ENCODE measurements at places on chromosomes 5 and 9.
A peak's percentile ranks its signal among the peaks of the same experiment; 100 is the strongest.

- DNase-seq: no peak
These were observed 317.3 kb upstream of the PTPRD start for GRCh38 chr9:10930081-10930480.

GRCh38 chr5:10126900-10127299 lies 122.8 kb downstream of the ATPSCKMT start:
- DNase-seq: no peak

GRCh38 chr5:156328161-156328560 lies 1.2 kb downstream of the SGCD start:
- no peak for DNase-seq

DNA sequence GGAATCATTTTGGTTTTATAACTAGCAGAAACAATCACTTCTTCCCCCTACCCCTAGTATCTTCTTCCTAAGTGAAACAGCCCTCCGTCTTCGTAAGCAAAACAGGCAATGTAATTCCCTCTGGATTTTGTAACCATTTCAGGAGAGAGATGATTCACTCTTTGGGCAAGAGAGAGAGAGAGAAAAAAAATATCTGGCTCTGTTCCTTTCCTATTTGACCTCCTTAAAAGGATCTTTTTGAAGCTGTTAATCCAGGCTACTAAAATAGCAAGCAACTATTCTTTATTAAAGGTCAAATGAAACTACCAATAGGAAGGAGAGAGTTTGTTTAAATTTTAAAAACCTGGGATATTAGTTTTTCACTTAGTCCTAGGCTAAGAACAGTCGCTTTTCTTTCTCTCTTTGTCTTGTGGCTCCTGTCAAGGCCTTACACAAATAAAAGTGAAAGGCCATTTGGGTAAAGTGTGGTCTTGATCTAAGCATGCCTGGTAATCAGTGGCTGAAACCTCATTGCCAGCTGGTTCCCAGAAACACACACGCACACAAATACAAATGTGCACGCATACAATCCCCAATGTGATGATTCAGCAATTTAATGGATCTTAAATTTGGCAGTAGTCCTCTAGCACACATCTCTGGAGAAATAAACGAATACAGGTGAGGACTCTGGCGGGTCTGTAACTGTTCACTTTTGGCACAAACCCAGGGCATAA lies 70.2 kb downstream of the PRUNE2 start:
- DNase-seq: peak; percentile 61

DNA sequence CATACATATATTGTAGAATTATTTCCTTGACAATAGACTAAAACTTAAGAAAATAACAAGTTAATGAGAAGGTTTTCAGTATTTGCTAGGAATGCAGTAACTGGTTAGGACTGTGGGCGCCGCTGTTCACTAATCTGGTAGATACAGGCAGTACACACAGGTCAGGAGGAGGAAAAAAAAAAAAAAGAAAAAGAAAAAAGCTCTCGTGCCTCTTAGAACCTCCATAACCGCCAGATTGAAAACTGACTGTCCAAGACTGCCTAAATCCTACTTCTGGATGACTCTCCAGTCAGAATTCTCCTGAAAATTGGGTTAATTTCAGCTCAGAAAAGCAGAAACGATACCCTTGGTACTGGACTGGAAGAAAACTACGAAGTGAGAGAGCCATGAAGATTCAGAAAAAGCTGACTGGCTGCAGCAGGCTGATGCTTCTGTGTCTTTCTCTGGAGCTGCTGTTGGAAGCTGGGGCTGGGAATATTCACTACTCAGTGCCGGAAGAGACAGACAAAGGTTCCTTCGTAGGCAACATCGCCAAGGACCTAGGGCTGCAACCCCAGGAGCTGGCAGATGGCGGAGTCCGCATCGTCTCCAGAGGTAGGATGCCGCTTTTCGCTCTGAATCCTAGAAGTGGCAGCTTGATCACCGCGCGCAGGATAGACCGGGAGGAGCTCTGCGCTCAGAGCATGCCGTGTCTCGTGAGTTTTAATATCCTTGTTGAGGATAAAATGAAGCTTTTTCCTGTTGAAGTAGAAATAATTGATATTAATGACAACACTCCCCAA lies at the start of gene PCDHGA1:
TSS of gene PCDHGA1 (plus strand) at position 216 of the 782 bp plus-strand sequence.
- no peak for DNase-seq

- no peak for DNase-seq
These were observed 414.4 kb downstream of the BRINP1 start for GRCh38 chr9:118954857-118955256.

- DNase-seq: no peak
These were observed 523.5 kb upstream of the KLF4 start for GRCh38 chr9:108012886-108013665.

DNA sequence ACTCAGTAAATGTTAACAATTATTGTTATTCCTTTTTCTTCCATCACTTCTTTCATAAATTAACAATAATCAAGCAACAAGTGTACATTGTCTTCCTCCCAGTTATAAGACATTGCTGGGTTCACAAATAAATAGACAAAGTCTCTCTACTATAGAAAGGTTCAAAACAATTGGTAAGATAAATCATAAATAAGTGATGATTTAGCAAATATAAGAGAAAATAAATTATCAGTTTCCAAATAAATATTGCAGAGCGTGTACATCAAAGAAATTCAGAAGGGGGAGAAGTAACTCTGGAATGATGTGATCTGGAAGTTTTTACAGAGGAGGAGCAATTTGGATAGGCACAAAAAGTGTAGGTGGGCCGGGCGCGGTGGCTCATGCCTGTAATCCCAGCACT lies 114.2 kb downstream of the BASP1 start:
- no peak for DNase-seq

- no peak for DNase-seq
These were observed 54.8 kb upstream of the GPBP1 start for GRCh38 chr5:57119031-57119430.

DNA sequence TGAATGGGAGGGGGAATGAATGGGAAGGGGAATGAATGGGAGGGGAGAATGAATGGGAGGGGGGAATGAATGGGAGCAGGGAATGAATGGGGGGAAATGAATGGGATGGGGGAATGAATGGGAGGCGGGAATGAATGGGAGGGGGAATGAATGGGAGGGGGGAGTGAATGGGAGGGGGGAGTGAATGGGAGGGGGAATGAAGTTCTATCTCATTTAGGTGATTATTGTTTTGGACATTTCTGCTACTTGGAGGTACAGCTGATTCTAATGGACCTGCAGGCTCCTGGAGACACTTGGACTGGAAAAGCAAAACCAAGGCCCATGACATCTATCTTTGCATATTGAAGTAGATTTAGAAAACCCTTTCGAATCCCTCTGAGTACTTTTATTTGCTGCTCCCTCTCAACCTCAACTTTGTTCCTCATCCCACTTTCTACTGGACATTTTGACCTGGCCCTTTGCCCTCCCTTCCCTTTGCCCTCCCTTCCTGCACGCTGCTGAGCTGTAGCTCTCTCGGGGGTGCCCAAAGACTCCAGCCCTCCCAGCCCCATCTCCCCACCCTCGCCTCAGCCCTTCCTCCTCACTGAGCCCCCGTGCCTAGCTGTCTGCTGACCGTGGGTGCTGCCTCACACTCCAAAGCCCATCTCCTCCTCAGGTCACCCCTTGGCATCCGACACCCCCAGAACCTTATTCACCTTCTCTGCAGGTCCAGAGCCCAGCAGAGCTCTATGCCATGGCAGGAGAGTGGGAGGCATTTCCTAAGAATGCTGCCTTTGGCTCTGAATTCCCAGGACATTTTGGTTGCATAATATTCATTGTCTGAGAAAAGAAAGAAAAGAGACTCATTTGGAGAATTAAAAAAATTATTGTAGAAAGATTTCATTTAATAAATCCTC lies 19.9 kb upstream of the LPCAT1 start:
- DNase-seq: no peak

DNA sequence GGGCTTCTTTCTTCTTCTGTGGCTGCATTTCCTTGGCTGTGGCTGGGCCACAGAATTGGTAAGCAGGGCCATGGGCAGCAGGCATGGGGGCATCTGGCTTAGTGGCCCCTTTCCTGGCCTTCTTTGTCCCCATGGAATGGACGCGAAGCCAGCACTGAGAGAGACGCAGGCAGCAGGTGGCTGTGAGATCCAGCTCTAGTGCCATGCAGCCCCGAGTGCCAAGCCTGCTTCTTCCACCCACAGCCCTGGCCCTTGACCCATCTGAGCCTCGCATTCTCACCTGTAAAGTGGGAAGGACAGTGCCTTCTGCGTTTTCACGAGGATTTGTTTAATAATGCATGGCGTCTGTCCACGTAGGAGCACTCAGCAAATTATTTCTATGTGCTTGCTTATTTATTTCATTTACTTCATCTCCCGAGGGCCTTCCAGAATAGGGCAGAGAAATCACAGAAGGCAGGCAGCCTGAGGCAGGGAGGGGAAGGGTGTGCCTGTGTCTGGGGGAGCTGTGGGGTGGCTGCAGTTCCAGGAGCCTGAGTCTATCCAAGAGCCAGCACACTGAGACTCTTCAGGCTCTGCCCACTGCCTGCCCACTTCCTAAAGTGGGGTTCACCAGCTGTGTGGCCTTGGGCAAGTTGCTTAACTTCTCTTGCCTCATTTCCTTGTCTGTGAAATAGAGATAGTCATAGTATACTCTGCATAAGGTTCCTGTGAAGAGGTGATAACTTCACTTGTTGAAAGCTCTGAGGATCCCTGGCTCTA lies 55.2 kb downstream of the NTNG2 start:
- no peak for DNase-seq

- DNase-seq: no peak
These were observed 433.4 kb downstream of the TAF11L14 start for GRCh38 chr5:18067615-18068014.

DNA sequence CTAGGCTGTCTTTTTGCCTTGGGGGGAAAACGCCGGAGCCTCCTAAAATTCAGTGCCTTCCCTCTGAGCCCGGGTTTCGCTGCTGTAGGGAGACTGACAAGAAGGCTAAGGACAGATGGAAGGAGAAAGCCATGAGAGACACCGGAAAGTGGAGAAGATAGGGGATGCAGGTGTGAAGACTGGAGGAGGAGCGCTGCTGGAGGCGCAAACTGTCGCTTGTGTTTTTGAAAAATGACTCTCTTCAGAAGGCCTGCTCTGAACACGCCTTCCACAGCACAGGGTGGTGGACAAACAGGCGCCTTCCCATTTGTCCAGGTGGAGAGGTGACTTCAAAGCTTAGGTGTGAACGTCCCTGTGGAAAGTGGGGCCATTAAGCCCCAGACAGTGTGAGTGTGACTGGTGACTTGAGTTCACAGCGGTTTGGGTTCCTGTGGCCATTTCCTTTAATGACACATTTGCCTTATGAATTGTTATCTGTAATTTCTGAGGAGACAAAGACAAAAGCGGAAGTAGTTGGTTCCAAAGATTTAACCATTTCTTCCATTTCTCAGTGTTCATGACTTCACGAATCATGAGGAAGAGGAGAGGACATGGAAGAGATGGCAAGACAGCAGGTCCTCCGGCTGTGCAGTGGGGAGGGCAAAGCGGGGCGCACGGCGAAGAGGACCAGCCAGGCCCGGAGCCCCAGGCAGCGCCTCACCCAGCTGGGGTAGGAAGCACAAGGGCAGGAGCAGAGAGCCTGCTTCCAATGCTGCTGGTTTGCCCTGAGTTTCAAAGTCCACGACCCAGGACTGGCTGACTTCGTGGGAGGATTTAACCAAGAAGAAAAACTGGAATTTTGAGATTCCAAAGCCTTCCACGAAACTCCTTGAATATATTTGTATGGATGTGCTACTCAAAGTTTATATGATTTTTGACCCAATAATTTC lies 27.8 kb upstream of the SEMA4D start:
- DNase-seq: no peak

DNA sequence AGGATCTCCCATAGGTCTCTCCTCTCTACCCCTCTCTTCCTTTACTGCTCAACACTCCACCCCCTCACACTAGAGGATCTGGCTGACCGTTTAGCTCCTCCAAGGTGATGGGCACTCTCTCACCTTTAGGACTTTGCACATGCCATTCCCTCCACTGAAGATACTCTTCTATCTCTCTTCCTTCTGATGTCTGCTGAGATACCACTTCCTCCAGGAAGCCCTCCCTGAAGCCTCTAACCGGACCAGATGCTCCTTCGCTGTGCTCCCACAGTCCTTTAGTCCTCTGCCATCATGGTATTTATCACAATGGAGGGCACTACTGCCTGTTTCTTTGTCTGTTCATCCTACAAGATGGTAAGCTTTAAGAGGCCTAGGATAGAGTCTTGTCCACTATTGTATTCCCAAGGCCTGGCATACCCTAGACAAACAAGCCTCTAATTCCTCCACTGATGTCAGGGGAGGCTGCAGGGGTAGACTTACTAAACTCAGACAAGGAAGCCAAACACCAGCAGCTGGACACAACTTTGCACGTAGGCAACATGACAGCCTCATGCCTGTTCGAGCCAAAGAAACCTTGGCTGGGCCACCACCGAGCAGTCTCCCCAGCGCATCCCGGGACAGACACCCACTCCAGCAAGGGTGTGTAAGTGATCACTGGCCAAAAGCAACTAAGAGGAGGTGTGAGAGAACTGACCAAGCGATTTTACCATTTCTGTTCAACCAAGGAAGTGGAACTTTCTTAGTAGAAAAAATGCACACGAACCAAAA lies 20.2 kb downstream of the ORM2 start:
- DNase-seq: no peak

- no peak for DNase-seq
These were observed 26.7 kb downstream of the PWWP2A start for GRCh38 chr5:160092514-160092913.
